Prostate gland (tissue), 2 donors: ENCODE measurements at places on chromosomes 11 and 22. TPM values are rescaled to one million over a fixed set of nuclear protein-coding genes. Genes with fewer than 3 reads are reported as not detected.

DNA sequence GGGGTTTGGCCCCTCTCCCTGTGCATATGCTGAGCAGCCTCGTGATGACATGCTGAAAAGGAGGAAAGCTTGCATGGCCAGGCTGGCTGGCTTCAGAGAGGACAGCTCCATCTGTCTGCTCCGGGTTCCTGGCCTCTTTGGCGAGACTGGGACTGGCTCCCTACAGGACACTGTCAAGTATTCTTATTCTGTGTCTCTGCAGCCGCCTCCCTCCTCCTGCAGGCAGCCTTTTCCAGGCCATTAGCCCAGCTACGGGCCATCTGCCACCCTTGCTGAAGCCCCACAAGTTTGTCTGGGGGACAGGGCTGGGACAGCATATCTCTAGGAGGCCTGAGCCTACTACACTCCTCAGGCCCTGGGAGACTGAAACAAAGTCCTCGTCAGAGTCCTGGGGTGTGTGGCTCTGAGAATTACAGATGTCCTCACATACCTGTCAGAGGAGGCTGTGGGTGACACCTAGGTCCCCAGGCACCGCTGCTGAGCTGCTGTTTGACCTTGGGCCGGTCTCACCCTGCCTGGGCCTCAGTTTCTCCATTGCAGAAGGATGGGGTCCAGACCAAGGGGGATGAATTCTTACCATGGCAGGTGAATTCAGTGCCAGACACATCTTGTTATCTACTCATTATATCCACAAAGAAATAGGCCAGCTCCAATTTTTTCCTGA, 11.0 kb downstream of the MRGPRG start:
- no peak for DNase-seq

DNA sequence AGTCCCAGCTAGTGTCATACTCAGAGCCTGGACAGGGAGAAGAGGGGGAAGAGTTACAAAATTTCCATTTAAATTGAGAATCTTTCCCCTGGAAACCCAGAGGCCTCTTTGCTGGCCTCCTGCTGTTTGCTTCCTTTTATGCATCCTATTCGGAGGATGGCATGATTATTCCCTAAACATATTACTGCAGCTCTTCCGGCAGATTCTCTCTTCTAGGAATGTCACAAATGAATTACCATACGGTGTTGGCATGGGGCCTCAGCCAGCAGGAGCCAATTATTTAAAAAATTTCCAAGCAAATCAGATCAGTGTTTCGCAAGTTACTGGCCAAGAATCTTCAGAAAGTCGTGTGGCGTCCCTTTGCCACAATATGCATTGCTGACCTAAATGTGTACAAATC, 326.7 kb upstream of the NCAM1 start:
- DNase-seq, result no peak

DNA sequence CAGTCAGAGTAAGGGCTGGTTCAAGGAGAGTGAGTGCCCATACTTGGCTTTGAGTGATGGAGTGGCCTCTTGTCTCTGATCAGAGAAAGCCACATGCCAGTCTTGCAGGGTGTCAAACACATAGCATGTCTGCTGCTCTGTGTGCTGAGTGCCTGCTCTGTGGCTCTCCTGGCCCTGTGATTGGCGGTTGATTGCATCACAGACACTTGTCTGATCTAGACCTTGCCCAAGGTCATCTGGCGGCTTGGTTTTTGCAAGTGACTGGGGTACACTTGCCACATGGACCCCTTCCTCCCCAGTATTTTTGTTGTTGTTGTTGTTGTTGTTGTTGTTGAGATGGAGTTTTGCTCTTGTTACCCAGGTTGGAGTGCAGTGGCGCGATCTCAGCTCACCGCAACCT, 10.3 kb downstream of the OSBP2 start:
- DNase-seq, result no peak

Gene KRTAP5-11
- not detected for total RNA-seq
